HT-29 (cell line): ENCODE measurements at places on chromosomes 4 and X. TPM values are rescaled to one million over a fixed set of nuclear protein-coding genes. Genes with fewer than 3 reads are reported as not detected.

DNA sequence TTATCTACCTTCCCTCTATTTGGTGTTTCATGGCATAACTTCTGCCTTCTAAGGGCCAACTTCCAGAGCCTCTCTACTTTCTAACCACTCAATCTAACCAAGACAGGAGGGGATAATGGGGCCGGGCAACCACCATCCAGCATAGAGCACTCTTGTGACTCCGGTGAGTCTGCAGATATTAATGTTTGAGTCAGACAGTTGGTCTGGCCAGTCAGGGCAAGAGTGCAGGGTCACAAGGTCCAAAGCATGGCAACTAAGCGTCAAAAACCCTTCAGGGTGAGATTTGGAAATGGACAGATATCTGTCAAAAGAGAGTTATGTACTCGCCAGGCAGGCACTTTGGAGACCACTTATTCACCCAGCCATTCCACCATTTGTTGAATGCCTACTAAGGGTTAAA is 105.0 kb downstream of the PALLD start:
- DNase-seq, result no peak

- peak; percentile 50 for DNase-seq
These were observed 43.3 kb upstream of the STAG2 start for GRCh38 chrX:123918106-123918721.

GRCh38 chrX:150870487-150871340 is 27.8 kb downstream of the CD99L2 start:
- DNase-seq, result no peak

Gene CTAG2
- not detected in 2 replicates for total RNA-seq

DNA sequence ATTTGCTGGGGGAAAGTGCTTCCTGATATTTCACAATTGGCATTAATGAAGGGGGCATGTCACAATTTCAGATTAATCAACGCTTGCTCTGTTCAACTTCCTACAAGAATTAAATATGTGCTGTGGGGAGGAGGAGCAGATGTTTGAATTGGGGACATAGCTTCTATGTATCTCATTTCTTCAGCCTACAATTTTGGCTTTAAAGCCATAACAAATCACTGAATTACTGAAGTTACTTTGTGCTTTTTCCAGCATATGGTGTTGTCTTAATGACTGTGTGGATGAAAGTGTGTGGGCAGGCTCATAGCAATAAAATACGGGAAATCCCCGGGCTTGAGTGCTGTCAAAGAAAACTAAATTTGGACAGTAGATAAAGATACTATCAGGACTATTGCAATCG is 813 bp downstream of the TLR7 start:
- no peak for DNase-seq

DNA sequence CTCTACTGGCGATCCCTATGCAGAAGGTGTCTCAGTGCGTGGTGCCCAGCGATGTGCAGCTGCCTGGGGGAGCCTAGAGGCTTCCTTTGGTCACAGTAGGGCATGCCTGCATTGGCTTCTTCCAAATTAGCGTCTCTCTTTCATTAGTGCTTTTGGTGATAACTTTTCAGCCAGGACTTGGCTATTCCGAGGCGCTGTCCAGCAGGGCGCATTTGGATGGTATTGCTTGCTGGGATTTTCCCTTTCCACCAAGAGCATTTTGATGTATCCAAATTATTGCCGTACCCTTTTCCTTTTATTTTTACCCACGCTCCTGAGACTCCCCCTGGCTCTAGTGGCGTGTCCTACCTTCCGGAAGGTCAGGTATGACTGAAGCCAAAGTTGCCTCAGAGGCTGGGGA is 101.4 kb downstream of the SORCS2 start:
- DNase-seq, result no peak
